ENCODE measurements at places on chromosomes 11 and 22. TPM values are rescaled to one million over a fixed set of nuclear protein-coding genes. Genes with fewer than 3 reads are reported as not detected.

PKDREJ gene
- total RNA-seq = not detected

BDNF gene
- 24.4 TPM for total RNA-seq

MS4A7 gene
- not detected for total RNA-seq

MN1 gene
- 98.6 TPM for total RNA-seq

FLRT1 gene
- 0.41 TPM for total RNA-seq
